ENCODE measurements at places on chromosomes 4 and X.

DNA sequence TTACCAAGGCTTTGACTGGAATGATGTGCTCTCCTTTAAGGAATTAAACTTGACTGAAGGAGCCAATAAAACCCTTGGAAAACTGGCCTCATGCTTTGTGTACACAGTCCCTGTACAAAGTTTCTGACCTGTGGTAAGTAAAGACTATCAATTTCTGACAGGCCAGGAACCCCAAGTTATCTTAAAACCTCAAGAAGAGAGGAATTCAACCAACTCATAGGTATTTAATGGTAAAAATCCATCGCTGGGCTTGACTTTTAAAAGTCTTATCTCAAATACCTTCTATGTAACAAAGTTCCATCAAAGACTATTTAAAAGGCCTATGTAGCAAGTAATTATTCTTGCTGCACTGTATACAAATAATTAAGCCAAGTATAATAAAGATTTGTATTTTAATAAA is 103.7 kb upstream of the TENT5D start:
- no peak for DNase-seq

DNA sequence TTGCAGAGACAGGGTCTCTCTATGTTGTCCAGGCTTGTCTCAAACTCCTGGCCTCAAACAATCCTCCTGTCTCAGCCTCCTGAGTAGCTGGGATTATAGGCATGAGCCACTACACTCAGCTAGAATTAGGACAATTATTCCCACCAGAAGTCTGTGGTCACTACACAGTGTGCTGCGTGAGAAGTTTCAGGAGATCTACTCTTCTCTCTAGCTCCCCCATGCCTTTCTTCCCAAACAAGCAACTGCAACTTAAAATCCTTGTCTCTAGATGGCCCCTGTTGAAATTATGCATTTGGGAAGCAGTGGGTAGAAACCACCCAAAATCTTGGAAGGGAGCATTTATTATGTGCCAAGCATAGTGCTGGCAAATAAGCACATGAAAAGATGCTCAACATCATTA is 21.1 kb upstream of the MAP7D3 start:
- no peak for DNase-seq

DNA sequence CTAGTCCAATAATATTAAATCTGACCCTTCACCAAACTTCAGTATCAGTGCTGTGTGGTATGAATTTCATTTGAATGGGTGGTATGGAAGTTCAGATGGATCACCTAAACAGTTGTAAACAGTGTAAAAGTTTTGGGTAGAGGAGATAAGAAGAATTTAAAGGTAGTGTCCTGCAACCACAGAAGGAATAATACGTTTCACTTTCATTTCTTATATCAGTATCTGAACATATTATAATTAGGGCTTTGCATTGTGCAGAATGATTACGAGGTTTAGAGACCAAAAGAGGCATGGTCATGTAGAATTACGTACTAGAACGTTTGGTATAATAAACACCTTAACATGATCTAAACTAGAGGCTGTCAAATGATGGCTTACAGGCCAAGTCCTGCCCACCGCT is 116.1 kb downstream of the PDLIM5 start:
- no peak for DNase-seq

DNA sequence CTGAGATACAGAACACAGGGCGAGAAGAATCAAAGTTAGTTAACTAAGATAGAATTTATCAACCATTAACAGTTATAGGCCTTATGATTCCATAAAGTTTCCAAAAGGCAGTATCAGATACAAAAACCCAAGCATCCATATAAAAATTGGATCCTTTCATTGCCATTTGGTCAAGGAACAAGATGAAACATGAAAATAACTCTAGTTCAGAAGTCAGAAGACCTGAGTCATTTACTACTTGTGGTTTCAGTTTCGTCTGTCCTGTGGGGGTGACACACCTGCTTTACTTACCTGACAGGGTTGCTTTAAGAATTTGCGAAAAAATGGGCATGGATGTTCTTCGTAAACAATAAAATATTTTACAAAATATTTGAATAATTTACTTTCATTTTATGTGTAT is 130.8 kb downstream of the ANAPC10 start:
- no peak for DNase-seq

- no peak for DNase-seq
Observed at GRCh38 chr4:165541851-165542459, 163.1 kb downstream of the CPE start.

- DNase-seq: no peak
Observed at GRCh38 chr4:42608551-42608950, 48.4 kb downstream of the ATP8A1 start.

GRCh38 chrX:50609796-50610195 is 139.2 kb upstream of the DGKK start:
- DNase-seq: no peak

- DNase-seq: no peak
Observed at GRCh38 chr4:13329963-13330362, 154.2 kb downstream of the RAB28 start.

DNA sequence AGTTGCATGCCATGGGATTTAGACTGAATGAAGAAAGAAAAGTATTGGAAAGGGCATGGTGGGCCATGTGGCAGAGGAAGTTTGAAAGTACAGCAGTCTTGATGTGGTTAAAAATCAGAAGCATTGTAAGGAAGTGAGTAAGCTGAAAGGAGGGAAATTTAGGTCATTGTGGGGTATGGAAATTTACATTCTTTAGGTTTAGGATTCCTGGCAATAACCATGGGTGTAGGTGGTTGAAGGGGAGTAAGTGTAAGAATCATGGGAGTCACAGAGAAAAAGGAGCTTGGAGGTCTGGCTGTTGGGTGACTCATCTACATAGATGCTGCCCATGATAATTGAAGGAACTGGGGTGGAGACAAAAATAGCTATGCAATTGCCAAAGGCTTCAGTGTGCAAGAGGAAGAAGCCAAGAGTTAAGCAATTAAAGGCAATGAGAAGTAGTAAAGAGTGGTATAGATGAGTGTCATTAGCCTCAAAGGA is 243.8 kb upstream of the LDB2 start:
- no peak for DNase-seq

GRCh38 chr4:118849867-118850487 is 14.1 kb upstream of the SEC24D start:
- DNase-seq: no peak

GRCh38 chrX:53263597-53264094 is 17.7 kb downstream of the IQSEC2 start:
- DNase-seq: no peak

DNA sequence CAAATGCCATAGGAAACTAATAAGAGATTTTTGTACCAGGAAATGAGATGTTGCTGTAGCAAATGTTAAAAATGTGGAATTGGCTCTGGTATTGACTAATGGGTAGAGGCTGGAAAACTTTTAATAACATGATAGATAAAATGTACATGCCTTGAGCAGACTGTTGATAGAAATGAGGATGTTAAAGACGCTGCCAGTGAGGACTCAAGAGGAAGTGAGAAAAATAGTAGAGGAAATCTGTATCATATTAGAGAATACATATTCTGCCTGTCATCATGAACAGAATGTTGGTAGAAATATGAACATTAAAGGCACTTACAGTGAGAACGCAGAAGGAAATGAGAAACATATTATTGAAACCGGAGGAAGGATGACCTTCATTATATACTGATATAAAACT is 577.2 kb upstream of the HTR2C start:
- no peak for DNase-seq

DNA sequence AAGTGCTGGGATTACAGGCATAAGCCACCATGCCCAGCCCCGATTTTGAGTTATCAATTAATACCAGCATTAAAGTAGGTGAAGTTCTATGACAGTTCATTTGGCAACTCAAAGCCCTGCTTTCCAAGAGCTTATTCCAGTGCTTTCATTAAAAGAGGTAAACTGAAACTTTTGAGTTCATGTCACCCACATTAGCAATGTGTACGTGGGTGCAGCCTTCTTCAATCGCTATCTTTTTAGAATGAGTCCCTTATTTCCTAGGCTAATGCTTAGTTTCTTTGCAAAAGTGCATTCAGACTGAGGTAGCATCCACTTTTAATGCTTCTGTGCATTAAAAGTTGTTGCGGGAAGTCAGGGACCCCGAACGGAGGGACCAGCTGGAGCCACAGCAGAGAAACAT is 26.1 kb upstream of the MTNR1A start:
- no peak for DNase-seq
